ENCODE measurements at places on chromosomes 13 and 19.

GRCh38 chr13:48570216-48570828 lies 37.4 kb upstream of the RCBTB2 start:
- DNase-seq: no peak

- DNase-seq: no peak
These were observed 148.9 kb downstream of the GPC6 start for GRCh38 chr13:93375491-93375890.

- no peak for DNase-seq
These were observed 7.4 kb upstream of the IL4I1 start for GRCh38 chr19:49904136-49904535.

GRCh38 chr13:113089693-113090414 lies 15.7 kb upstream of the F7 start:
- DNase-seq: no peak

Data from stimulated activated CD4-positive, alpha-beta T cell treated with anti-CD3 and anti-CD28 coated beads, TNF-alpha, amount 100 ng/mL, for 4 hours (primary cell).